ENCODE measurements at places on chromosomes 13 and 19.

- DNase-seq = no peak
Observed at GRCh38 chr13:61756031-61756430, 340.4 kb upstream of the PCDH20 start.

- no peak for DNase-seq
Observed at GRCh38 chr13:77533875-77534788, 1.4 kb upstream of the SCEL start.

DNA sequence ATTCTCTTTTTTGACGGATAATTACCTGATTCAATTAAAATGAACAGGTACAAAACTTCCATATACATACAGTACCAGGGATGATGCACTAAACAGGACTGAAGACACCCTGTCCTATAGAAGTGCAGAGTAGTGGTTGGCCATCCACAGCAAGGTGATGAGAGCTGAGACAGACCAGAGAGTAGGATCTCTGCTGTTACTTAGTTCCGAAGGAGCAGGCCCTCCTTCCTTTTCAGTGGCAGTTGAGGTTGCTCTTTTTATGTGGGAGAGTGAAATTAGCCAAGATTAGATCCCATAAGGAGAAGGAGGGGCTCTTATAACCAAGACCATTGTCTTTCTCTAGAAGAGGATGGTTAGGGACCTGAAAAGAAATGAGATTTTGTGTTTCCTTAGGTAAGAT, 4.0 kb downstream of the PDS5B start:
- no peak for DNase-seq

GRCh38 chr19:43628646-43629326, 9.4 kb upstream of the ZNF428 start:
- DNase-seq = no peak

DNA sequence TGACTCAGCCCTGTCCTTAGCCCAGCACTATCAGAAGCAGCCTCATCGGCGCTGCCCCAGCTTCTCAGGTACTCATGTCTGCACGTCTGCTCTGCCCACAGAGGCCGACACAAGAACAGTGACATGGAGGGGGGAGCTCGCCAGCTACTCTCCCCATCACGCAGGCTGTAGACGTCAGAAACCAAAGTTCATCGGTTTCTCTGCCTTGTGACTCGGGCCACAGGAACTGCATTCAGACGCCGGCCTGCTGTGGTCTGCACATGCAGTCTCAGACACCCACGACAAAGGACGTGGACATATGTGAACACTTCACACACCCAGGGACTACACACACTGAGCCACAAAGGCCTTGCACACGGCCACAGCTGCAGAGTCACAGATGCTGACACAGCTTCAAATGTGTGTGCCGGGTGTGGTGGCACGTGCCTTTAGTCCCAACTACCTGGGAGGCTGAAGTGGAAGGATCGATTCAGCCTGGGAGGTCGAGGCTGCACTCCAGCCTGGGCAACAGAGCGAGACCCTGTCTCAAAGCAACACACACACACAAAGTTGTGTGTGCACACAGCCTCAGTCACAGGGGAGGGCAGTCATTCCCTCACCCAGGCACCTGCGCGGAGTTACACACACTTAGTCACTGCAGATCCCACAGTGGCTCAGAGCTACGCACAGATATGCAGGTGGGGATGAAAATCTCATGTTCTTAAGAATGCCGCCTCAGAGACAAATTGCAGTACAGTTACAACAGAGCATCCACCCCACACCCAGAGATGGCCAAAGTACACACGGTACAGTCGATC, 4.9 kb upstream of the ZFP36 start:
- peak; percentile 59 for DNase-seq

DNA sequence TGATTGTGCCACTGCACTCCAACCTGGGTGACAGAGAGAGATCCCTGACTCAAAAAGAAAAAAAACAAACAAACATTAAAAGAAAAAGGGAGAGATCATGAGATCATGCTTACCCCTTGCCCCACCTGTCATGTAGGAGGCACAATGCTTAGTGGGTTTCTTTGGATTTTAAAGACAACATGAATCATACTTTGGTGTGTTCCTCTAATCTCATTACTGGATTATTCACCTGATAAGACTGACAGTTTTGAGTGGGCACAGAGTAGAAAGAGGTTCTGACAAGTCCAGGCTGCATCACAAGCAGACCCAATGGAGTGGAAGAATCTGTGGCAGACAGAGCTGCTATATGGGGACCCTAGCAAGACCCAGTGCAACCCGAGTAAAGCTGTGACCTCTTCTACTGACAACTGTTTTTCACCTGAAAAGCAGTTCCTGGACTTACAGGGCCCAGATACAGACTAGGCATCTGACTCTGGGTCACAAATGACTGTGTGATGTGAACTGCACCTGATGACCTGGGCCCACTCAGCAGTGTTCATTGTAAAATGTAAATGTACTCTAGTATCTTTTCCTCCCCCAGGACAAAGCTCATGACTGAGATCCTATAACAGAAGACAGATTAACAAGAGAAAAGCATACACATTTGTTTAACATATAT, 28.9 kb upstream of the USP12 start:
- no peak for DNase-seq

- no peak for DNase-seq
Observed at GRCh38 chr13:77372275-77372674, 45.4 kb upstream of the MYCBP2 start.

GRCh38 chr13:101230271-101230890, 185.9 kb downstream of the NALCN start:
- no peak for DNase-seq

DNA sequence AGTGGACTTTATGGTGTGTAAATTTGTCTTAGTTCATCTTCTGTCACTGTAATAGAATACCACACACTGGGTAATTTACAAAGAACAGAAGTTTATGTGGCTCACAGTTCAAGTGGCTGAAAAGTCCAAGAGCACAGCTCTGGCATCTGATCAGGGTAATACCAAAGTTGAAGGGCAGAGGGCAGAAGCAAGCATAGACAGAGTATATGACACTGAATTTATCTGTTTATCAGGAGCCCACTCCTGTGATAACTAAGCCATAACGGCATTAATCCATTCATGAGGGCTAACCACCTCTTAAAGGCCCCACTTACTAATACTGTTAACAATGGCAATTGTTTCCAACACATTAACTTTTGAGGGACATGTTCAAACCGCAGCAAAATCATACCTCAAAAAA, 4.0 kb upstream of the RFXAP start:
- no peak for DNase-seq

GRCh38 chr19:9531933-9532332, 6.5 kb downstream of the ZNF426 start:
- DNase-seq = no peak

DNA sequence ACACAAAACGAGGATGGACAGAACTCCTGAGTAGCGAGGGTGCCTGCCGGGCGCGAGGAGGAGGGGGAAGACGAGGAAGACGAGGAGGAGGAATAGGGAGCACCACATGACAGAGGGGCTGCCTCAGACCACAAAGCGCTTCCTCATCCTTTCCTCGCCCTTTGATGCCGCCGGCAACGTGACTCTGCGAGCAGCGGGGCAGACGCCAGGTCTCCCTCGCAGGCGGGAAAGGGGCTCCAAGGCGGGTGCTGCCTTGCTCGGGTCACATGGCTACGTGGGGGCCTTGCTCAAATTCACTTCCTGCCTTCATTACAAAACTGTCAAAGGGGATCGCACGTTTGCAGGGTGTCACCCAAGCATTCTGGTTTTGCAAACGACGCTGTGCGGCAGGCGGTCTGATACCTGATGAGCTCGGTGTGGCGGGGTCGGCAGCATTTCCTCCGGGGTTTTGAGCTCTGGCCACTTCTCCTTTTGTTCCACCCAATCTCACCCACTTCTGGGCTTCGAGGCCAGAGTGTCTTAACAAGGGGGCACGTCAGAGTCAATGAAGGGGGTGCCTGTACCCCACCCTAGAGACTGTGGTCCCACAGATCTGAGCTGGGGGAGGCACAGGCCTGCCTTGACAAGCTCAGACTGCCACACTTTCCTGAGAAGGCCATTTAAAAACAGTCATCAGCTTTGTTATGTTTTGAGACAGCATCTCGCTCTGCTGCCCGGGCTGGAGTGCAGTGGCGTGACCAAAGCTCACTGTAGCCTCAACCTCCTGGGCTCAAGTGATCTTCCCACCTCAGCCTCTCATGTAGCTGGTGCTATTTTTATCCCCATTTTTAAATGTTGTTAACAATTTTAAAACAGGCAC, 14.9 kb downstream of the MAP2K2 start:
- peak; percentile 38 for DNase-seq

GRCh38 chr19:47063874-47064273, 15.4 kb upstream of the TMEM160 start:
- no peak for DNase-seq

DNA sequence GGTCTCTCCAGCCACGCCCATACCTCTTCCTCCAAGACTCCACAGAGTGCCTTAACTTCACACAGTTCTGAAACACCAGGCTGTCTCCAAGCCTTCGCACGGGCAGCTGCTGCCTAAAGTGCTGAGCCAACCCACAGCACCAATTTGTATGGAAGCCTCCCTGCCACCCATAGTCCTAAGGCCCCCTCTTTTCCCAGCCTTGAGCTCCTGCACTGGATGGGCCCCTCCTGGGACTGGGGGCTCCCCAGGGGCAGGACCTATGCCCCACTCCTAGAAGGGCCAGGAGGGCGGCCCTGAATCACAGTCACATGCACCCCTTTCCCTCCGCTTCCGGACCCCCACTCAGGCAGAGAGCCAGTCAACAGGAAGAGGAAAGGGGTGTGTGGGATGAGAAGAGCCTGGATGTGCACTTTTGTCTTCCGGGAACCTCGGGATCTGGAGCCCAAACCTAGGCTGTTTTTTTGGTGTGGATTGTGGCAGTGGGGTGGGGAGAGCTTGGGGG, 5.1 kb upstream of the FCER2 start:
- DNase-seq = no peak

DNA sequence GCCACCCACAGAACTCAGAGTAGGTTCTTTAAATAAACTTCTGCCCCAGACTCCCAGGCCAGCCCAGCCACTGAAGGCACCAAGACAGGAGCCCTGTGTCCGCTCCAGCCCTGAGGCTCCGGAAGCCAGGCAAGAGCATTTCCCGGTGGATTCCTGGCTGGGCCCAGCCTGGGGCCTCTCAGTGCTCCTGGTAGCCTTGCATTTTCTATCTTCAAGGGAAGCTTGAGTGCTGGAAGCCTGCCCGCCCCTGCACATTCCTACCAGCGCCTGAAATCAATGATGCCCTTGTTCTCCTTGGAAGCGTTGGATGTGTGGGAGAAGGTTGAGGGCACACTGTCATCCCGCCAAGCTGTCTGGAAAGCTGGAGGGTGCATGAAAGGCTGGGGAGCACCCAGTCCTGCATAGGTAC, 70.3 kb downstream of the ALOX5AP start:
- no peak for DNase-seq

GRCh38 chr13:43139211-43139610, 115.8 kb downstream of the DNAJC15 start:
- DNase-seq = no peak

DNA sequence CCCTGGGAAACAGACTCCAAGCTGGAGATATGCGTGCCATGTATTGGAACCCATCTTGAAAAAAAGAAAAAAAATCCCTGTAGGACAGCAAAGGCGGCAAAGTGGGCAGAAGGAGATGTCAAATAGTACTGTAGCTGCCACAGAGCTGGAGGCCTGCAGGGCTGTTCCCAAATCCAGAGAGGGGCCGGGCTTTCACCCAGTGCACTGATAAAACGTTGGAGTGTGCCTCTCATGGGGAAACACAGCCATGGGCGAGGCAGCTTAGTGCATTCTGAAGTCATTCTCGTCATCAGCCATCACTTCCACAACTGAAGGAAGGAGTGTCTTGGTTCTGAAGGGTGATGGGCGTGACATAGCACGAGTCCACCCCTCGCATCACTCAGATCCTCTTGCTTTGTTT, 4.8 kb downstream of the SGCG start:
- no peak for DNase-seq

DNA sequence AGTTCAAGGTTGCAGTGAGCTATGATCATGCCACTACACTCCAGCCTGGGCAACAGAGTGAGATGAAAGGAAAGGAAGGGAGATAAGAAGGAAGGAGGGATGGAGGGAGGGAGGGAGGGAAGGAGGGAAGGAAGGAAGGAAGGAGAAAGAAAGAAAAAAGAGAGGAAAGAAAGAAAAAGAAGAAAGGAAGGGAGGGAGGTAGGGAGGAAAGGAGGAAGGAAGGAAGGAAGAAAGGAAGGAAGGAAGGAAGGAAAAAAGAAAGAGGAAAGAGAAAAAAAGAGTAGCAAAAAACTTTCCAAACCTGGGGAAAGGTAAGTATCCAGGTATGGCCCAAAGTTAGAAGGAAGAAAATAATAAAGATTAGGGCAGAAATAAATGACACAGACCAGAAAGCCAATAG, 7.1 kb downstream of the ZFP14 start:
- DNase-seq = no peak

DNA sequence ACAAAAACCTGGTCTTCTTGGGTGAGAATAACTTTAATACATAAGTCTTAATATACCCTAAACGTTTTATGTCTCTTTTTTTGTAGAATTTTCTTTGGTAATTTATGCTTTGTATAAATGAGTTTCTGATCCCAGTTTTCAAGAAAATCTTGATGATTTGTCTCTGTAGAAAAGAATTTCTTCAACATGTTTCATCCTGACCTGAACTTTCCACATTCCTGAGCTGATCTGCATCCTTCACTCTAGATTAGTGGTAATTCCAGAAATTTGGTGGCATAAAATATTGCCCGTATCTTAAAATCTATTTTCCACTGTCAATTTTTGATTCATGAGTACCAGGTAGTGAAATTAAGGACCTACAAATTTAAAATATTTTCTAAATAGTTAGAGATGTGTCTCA, 16.3 kb downstream of the ZNF714 start:
- DNase-seq = no peak

- no peak for DNase-seq
Observed at GRCh38 chr13:93225610-93226009, 997 bp upstream of the GPC6 start.

GRCh38 chr13:97429681-97430081, 4.3 kb upstream of the RAP2A start:
- DNase-seq = no peak

GRCh38 chr13:23161481-23161825, 19.3 kb upstream of the SGCG start:
- no peak for DNase-seq

DNA sequence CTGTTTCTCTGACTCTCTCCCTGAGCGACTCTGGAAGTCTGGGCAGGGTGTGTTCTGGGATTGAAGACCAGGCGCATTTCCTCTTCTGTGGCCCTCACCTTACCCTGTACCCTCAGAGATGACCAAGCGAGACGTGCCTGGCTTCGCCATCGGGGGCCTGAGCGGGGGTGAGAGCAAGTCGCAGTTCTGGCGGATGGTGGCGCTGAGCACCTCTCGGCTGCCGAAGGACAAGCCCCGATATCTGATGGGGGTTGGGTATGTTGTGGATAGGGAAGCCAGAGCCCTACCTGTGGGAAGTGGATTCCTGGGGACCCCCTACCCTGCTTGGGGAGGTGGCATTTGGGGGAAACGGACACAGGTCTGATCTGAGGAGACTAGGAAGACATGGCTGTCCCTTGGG, 5.8 kb upstream of the DNM2 start:
- no peak for DNase-seq

DNA sequence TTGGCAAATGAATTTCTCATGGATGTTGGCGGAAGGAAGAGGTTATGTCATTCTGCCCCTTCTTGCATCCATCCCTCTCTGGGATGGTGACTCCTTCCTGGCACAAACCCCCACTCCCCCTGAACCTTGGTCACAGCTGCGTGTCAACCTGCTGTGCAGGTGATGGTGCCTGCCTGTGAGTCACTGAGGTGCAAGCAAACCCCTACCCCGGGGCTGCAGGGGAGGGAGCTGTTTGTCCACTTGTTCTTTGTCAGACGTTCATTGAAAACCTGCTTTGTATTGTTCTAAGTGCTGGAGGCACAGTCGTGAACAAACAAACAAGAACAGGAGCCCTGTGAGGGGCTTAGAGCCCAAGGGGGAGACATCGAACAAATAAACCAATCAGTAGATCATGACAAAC, 2.0 kb upstream of the GAPDHS start:
- DNase-seq = no peak
